ENCODE measurements at places on chromosomes 1 and 21. TPM values are rescaled to one million over a fixed set of nuclear protein-coding genes. Genes with fewer than 3 reads are reported as not detected.

DEPDC1 gene
- 4.6 TPM for total RNA-seq

KRTAP21-2 gene
- total RNA-seq = not detected

LRRIQ3 gene
- 0.51 TPM for total RNA-seq

OR2T35 gene
- total RNA-seq = not detected

FLG2 gene
- total RNA-seq = not detected

PPM1J gene
- 0.76 TPM for total RNA-seq

LCE6A gene
- total RNA-seq = not detected

LAD1 gene
- not detected for total RNA-seq

DNA sequence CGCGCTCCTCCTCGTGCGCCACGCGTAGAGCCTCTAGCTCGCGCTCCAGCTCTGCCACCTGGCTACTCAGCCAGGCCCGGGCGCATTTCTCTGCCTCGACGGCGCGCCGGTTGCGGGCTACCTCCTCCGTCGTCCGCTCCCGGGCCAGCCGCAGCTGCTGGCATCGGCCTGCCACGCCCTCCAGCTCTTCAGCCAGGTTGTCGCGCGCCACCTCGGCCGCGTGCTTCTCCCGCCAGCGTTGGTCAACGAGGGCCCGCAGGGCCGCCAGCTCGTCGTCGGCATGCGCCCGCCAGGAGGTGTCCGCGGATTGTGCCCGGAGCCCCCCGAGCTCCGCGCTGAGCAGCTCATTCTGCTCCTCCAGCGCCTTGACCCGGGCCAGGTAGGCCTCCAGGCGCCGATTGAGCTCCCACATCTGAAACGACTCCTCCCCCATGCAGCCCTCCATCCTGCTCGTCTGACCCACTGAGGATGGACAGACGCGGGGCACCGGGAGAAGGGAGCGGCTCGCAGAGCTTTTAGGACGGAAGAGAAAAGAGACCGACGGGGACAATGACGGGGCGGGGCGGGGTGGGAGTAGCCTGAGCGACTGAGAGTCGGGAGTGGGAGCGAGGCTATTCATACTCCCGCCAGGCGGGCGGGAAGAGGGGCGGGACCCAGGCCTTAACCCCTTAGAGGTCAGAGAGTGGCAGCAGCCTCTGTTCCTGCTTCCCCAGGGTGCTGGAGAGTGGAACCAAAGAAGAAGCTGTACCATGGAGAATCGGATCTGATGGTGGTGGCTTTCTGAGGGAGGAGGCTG lies at the start of gene NES:
Gene NES, minus strand, starts transcription at position 588 of the 796 bp plus-strand sequence. Its CDS starts 143 bp downstream, at position 445.
- DNase-seq = no peak

GRCh38 chr1:223106856-223107255 lies 36.2 kb downstream of the TLR5 start:
- peak; percentile 78 for DNase-seq

GRCh38 chr1:117735045-117735992 lies 129.5 kb downstream of the TENT5C start:
- peak; percentile 42 for DNase-seq

DNA sequence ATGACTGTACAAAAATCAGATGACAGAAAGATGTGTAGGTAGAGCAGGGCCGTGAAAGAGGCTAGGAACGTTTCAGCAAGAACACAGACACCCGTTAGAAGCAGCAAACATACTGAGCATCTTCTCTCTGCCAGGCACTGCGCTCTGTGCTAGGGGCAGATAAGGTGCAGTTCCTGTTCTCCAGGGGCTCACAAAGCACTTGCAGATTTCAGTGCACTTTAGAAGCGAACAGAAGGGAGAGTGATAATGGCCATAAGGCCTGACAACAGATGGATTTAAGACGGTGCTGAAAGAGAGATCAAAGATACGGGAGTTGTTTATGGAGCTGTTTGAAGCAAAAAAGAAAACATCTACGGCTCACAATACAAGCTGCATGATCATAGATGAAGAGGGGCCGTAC lies 200.3 kb upstream of the FOXD3 start:
- no peak for DNase-seq

- DNase-seq = no peak
Observed at GRCh38 chr1:17451731-17452130, 12.3 kb upstream of the RCC2 start.

GRCh38 chr1:93680076-93680419 lies 1.6 kb downstream of the BCAR3 start:
- DNase-seq = no peak

- DNase-seq = no peak
Observed at GRCh38 chr1:65722461-65722860, 70.2 kb upstream of the PDE4B start.

- DNase-seq = no peak
Observed at GRCh38 chr1:223727541-223727940, 15.2 kb downstream of the CAPN2 start.

GRCh38 chr1:28208818-28209441 lies 23.9 kb downstream of the DNAJC8 start:
- DNase-seq = peak; percentile 40

- peak; percentile 34 for DNase-seq
Observed at GRCh38 chr1:110412576-110412975, 5.1 kb upstream of the LAMTOR5 start.

DNA sequence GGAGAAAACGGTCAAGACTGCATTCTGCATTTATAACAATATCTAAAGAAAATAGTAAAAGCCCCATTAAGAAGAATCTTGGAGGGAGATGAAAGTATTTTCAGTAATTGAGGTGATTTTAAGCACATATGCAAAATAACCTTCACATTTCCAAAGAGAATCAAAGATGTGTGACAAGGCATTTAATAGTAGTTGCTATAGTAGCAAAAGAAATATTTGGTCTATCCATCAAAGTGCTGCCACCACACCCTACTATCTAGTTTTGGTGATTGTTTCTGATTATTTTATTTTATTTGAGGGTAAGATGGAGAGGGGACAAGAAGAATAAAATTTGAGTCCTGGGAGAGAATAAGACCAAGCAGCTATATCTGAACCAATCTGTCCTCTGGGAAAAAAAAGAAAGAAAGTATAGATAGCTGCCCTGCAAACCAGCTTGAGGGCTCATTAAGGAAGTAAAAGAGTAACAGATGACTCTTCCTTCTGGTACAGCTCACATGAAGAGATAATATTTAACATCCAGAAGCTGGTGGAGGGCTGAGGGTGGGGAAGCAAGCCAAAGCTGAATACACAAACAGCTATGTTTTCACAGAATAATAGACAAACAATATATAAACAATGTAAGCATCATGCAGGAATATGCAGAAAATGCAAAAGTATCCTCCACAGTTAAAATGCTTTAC lies 47.2 kb upstream of the RASAL2 start:
- DNase-seq = no peak

DNA sequence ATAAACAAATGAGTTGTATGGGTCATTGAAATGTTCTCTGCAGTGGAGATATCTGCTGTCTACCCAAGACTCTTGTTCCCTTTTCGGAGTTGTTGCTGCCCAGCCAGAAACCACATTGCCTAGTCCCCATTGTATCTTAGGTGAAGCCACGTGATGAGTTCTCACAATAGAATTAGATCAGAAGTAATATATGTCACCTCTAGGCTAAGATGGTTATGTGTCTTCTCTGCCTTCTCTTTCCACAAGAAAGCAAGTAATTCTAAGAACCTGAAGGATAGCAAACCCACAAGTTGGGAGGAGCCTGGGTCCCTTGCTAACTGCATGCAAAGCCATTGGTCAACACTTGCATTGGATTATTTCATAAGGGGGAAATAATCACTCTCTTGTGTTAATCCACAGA lies 76.6 kb downstream of the ADCY10 start:
- no peak for DNase-seq

GRCh38 chr21:37452227-37452626 lies 85.7 kb downstream of the DYRK1A start:
- no peak for DNase-seq

- no peak for DNase-seq
Observed at GRCh38 chr1:29342983-29343382, 106.7 kb downstream of the PTPRU start.

- no peak for DNase-seq
Observed at GRCh38 chr1:50289495-50289894, 133.7 kb downstream of the DMRTA2 start.

DNA sequence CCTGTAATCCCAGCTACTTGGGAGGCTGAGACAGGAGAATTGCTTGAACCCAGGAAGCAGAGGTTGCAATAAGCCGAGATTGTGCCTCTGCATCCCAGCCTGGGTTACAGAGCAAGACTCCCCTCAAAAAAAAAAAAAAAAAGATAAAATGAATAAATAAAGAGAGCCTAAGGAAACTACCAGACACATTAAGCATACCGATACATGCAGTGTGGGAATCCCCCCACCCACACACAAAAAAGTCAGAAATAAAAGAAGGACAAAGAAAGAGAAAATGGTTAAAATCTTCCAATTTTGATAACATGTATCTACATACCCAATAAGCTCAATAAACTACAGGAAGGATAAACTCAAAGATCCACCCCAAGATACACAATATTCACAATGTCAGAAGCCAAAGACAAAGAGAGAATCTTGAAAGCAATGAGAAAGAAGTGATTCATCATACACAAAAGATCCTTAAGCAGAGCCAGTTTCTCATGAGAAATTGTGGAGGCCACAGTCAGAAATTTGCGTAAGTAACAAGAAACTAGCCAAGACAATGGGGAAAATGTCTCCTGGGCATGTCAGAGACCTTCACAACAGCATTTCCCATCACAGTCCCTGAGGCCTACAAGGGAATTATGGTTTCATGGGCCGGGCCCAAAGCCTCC lies 1197.0 kb downstream of the AMY1C start:
- no peak for DNase-seq

DNA sequence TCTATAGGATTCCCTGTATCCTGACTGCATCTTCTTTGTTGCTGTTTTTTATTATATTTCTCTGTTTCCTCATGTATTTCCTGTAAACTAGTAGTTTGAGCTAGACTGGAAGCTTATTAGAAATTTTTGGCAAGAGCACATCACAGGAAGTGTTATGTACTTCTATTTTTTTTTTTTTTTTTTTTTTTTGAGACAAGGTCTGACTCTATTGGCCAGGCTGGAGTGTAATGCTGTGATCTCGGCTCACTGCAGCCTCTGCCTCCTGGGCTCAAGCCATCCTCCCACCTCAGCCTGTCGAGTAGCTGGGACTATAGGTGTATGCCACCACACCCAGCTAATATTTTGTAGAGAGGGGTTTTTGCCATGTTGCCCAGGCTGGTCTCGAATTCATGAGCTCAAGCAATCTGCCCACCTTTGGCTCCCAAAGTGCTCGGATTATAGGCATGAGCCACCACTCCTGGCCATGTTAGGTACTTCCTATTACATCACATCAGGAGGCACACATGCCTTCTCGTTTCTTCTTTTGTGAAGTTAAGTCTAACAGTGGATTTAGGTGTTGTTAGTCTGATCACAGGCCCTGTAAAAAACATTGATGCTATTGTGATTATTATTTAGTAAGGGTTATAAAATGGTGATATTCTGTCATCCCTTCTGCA lies 12.5 kb downstream of the C1orf21 start:
- DNase-seq = no peak

GRCh38 chr1:84510668-84511067 lies 4.3 kb upstream of the GNG5 start:
- DNase-seq = no peak

DNA sequence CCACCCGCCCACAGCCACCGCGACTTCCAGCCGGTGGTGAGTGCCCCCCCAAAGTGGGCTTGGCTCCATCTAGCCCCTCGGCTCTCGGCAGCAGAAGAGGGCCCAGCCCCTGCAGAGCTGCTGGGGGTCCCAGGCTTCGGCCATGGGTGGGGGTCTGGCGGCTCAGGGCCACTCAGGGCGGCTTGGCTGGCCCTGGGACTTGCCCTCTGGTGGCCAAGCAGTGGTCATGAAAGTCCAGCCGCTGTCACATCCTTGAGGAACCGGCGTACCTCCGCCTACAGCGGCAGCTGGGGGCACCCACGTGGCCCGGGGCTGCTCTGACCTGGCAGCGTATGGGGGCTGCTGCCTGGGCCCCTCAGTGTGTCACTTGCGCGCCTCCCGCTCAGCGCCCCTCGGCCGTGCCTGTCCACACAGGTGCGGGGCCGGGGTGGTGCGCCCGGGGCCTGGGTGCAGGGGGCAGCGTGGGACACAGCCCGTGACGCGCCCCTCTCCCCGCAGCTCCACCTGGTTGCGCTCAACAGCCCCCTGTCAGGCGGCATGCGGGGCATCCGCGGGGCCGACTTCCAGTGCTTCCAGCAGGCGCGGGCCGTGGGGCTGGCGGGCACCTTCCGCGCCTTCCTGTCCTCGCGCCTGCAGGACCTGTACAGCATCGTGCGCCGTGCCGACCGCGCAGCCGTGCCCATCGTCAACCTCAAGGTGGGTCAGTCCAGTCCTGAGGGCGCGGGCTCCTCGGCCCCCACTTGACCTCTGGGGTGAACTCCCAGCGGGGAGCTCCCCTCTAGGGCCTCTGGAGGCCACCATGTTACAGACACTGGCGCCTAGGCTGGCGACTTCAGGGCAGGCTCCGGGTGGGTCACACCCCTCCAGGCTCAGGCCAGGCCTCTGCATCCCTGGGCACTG lies 32.4 kb downstream of the SLC19A1 start:
- DNase-seq = no peak

GRCh38 chr1:150152182-150152536 lies 2.4 kb downstream of the PLEKHO1 start:
- DNase-seq = peak; percentile 23

DNA sequence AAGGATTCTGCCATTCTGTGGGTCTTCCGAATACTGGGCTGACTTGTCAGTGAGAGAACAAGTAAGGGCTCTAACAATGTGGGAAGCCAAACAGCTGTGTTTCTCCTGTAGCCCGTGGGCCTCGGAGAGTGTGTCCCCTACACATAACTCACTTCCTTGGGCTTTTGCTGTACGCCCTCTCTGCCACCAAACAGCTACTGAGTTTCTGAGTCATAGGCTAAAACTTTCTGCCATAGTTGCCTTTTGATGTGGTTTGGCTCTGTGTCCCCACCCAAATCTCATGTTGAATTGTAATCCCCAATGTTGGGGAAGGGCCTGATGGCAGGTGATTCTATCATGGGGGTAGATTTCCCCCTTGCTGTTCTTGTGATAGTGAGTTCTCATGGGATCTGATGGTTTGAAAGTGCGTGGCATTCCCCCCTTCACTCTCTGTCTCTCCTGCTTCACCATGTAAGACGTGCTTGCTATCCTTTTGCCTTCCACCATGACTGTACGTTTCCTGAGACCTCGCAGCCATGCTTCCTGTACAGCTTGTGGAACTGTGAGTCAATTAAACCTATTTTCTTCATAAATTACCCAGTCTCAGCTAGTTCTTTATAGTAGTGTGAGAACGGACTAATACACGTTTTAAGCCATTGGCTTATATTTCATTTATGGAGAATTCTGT lies 194.8 kb upstream of the HMCN1 start:
- DNase-seq = no peak

DNA sequence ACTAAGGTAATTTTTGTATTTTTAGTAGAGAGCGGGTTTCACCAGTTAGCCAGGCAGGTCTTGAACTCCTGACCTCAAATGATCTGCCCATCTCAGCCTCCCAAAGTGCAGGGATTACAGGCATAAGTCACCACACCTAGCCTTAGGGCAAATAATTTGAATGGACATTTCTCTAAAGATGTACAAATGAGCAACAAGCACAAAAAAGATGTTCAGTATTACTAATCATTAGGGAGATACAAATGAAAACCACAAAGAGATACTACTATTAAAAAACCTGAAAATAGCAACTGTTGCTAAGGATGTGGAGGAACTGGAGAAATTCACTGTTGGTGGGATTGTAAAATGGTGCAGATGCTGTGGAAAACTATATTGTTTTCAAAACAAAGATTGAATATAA lies 79.1 kb downstream of the GABPA start:
- no peak for DNase-seq
